Activated CD8-positive, alpha-beta memory T cell treated with anti-CD3 and anti-CD28 coated beads, Interleukin-2, amount 50 U/mL, for 4 hours (primary cell): ENCODE measurements at places on chromosomes 7 and 10.
A peak's percentile ranks its signal among the peaks of the same experiment; 100 is the strongest.

DNA sequence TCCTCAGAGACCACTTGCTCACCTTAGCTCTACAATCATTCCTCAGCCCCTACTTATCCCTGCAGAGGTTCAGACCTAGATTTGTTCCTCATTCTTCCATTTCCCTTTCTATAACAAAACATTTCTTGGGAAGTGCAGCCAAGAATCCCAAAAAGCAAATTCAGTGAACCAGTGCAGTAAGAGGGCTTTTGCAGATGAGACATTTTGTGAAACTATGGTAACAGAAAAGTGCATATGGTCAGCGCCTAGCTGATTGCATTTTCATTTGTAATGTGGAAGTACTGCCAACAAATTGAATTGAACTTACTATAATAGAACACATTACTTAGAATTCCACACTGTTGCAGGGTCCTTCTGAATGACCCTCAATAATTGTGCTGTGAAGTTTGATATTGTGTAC is 18.6 kb downstream of the AGMO start:
- DNase-seq: no peak

DNA sequence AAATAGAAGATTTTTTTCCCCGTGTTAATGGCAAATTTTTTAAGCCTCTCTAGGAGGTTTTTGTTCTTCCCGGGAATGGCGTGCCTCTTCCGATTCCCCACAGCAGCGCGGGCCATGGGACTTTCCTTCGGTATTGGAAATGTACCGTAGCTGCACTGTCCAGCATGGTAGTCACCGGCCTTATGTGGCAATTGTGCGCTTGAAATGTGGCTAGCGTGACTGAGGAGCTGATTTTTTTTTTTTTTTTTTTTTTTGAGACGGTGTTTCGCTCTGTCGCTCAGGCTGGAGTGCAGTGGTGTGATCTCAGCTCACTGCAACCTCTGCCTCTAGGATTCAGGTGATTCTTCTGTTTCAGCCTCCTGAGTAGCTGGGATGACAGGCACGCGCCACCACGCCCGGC is 938 bp upstream of the TCTN3 start:
- no peak for DNase-seq

DNA sequence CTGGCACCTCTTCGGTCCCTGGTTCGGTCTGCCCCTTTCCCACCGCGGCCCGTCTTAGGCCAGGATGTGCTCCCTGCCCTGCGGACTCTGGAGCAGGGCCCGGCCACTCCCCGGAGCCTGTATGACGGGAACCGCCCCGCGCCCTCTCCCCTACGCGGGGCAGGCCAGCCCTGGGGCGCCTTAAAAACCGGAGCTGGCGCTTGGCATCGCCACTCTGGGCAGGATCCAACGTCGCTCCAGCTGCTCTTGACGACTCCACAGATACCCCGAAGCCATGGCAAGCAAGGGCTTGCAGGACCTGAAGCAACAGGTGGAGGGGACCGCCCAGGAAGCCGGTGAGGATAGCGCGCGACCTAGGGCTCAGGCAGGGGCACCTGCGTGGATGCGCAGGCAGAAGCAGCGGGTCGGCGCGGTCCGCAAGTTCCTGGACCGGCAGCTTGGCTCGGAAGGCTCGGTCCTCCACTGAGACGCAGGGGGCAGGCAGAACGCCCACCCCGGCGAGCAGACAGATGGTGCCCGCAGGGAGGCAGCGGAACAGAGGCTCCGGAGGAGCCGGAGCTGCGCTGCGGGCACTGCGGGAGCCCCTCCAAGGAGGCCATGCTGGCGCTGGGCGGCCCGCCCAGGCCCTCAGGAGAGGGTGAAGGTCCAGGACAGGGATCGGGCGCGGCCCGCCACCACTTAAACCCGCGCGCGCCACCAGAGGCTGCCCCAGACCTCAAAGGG is at the start of gene ADIRF:
Gene ADIRF, plus strand, starts transcription at position 212 of the 723 bp plus-strand sequence. Its CDS starts 63 bp downstream, at position 275.
- no peak for DNase-seq

DNA sequence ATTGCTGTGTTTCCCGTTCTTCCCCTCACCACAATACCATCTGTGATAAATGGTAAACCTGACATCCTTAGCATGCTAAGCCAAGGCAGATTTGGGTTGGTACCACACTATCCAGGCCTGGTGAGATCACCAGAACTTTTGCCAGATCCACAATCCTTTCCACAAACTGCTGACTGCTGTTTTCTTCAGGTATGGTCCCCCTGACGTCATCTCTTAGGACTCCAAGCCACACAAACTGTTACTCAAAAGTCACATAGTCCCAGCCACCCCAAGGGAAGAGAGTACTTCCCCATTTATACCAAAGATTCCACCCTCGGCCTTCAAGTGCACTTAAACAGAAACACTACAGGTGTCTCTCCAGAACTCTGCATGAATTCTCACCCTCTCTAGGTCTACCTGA is 34.8 kb downstream of the SLC25A13 start:
- no peak for DNase-seq

GRCh38 chr10:62636825-62637248 is 167.7 kb upstream of the ADO start:
- no peak for DNase-seq

- DNase-seq: no peak
These were observed 4.7 kb downstream of the EEPD1 start for GRCh38 chr7:36157527-36158320.

- DNase-seq: no peak
These were observed 666 bp upstream of the YAE1 start for GRCh38 chr7:39565538-39565937.

GRCh38 chr10:12538491-12538995 is 189.2 kb downstream of the CAMK1D start:
- no peak for DNase-seq

- DNase-seq: no peak
These were observed 40.9 kb downstream of the FHIP2A start for GRCh38 chr10:114862456-114862855.

DNA sequence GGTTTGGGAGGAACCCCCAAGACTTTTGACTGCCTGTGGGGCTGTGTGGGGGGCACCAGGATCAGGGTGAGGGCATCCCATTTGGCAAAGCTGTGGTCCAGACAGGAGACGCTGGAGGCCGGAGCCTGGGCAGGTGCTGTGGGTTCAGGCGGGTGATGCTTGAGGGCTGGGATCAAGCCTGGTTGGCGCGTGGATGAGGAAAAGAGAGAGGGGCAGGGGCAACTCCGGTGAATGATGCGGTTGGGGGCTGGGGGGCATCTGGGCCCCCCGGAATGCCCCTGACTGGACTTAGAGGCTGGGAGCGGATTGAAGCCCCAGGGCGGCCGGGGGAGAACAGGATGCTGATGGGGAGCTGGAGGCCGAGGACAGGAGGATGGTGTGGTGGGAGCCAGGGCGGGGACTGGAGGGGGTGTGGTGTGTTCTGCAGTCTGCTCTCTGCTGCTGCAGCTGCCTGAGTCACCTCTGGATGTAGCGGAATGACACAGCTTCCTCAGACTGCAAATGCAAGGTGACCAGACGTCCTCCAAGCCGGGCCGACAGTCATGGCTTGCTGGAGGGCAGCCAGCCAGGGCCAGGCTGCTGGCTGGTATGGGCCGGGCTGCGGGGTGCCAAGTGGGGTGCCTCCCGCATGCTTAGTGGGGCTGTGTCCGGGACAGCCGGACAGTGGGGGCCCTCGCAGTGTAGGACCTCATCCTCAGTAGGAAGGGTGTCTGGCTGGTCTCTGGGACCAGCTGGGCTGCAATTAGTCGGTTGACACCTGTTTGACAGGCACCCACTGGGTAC is 3.2 kb downstream of the MAFK start:
- DNase-seq: peak; percentile 38

DNA sequence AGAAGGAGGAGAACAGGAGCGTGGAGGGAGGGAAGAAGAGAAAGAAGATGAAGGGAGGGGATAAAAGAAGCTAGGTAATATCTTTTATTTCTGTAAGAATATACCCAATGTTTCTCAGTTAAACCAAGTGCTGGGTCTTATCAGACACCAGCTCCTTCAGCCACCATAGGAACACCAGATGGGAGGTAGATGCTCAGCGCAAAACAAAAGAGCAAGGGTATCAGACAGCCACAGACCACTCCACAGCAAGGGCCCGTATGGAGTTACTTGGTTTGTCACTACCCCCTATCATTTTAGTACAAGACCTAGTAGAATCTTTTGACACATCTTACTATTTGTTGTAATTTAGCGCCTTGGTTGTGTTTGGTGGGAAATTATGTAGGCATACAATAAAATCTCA is 65.9 kb upstream of the FAM133B start:
- DNase-seq: no peak

DNA sequence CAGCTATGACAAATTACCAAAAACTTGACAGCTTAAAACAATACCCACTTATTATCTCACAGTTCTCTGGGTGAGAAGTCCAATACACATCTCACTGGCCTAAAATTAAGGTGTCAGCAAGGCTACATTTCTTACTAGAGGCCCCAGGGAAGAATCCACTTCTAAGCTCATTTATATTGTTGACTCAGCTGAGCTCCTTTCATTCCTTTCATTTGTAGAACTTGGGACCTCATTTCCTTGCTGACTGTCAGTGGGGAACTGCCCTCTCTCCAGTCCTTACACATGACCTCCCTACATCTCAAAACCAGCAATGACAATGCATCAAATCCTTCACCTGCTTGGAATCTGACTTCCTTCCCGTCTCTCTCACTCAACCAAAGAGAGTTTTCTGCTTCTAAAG is 240.3 kb downstream of the IPMK start:
- DNase-seq: no peak

DNA sequence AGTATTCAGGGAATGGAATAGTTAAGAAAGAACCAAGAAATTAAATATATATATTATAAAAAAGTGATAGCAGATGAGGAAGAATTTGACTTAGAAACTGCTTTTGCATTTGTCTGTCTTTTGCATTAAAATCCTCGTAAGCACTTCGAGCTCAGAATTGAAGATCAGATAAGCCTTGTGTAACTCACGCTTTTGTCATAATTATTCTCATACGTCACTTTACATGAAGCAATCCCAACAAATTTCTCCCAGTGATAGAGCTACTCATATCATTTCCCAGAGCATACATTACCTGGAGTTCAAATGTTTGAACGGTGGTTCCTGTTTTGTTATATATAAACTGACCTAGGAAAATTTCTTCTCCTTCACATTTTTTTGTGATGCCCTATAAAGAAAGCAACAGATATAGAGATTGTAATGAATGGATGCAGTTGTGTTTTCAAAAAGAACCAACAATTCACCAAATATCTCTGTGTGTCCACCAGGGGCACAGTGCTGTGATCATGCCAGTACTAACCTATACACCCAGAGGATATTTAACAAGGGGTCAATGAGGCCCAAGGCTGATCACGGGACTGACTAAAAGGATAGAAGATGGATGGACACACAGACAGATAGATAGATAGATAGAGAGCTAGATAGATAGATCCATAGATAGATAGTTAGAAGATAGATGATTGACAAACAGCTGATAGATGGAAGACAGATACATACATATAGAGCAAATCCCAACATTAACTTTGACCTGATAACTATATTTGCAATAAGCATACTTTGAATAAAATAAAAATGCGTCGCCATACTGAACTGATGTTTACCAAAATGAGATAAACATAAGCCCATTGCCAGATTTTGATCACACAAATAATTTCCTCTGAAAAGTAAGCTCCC is 9.3 kb upstream of the HUS1 start:
- DNase-seq: no peak

- DNase-seq: no peak
These were observed 104.7 kb downstream of the COL13A1 start for GRCh38 chr10:69906425-69906824.

GRCh38 chr10:69757553-69758309 is 44.0 kb upstream of the COL13A1 start:
- no peak for DNase-seq

GRCh38 chr7:138814816-138815332 is 16.9 kb upstream of the ATP6V0A4 start:
- no peak for DNase-seq

DNA sequence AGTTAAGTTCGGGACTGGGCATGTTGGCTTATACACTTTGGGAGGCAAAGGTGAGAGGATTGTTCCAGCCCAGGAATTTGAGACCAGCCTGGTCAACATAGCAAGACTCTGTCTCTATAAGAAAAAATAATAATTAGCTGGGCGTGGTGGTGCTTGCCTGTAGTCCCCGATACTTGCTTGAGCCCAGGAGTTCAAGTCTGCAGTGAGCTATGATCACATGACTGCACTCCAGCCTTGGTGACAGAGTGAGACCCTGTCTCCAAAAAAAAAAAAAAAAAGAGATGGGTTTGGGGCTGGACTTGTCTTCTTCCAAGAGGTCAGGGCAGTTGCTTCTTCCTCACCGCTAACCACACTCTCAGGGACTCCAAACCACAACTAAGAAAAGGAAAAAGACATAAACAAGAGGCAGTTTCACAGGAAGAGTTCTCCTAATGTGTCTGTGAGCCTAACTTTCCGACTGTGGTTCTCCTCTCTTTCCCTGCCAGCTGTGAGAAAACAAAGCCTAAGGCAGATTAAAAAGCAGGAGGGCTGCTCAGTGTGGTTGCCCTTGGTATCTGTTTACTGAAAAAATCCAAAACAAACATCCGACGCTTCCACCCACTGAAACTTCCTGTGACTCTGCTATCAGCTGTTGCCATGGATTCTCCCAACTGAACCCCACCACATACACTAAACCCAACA is 2.4 kb upstream of the SERPINE1 start:
- DNase-seq: no peak

GRCh38 chr7:15345216-15345615 is 216.6 kb downstream of the AGMO start:
- no peak for DNase-seq

GRCh38 chr10:126392469-126392868 is 4.2 kb upstream of the ADAM12 start:
- no peak for DNase-seq

DNA sequence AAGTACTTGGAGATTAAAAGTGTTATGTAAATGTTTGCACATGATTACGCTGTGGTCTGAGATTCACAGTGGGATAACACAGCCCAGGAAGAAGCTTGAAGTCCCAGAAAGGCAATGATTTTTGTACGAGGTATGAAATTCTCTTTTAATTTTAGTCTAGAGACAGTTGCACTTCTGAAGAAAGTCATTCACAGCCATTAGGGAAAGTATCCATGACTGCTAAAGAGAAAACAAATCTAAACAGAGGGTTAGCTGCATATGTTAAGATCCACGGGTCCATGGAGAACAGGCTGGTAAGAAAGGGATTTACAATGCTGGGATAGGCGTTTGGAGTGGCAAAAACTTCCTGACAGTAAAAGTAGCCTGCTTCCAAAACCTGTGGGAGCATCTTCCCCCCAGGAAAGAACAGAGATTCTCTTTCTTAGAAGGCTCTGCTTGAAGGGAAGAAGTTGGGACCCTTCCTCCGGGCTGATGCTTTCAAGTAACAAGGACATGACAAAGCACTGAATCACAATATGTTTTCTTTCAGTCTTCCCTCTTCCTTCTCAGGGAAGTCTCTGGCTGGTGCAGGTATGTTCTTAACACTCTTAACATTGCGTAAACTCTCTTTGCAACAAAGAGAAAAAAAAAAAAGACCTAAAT is 220.8 kb upstream of the CELF2 start:
- no peak for DNase-seq
